ENCODE measurements at places on chromosomes 3 and 15.

DNA sequence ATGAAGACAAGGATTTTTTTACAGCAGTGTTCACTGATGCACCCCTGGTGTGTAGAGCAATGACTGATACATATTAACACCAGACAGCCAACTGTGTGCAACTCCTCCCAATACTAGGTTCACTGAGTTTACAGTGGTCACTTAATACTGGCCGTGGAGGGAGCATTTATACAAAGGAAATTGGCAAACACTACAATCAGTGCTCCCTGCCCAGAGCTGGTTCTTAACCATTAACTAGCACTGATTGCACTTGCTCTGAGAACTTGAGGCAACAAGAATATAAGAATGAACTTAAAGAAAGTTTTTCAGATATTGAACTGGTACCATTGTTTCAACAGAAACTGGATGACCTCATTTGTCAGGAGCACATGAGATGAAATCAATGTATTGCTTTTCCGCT is 110.6 kb downstream of the MAGI1 start:
- DNase-seq, result no peak

GRCh38 chr3:102129760-102130608 is 280.7 kb downstream of the NFKBIZ start:
- no peak for DNase-seq

- DNase-seq, result no peak
Observed at GRCh38 chr3:29914861-29915524, 634.1 kb downstream of the RBMS3 start.

DNA sequence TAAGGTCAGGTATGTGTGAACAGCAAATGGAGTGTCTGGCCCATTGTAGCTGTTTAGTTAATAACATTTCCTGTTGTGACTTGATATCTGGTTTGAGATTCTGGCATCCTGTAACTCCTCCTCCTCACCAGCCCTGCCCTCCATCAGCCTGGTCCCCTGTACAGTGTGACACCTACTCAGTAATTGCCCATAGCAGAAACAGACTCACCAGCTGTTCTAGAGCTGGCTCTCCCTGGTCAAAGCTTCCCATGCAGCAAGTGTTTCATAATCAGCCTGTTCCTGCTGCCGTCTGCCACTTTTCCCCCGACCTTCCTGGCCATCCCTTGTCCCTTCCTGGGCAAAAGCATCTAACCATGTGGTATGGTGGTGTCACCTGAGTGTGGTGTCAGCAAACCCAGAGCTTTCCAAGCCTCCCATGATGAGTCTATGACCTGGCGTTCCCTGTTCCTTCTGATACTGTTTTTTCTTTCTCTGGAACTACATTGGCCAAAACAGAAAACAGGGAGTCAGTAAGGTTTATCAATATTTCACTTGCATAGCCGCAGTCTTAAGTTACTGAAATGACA is 55.4 kb downstream of the B3GALNT1 start:
- DNase-seq, result no peak

GRCh38 chr3:107633327-107634098 is 110.8 kb downstream of the BBX start:
- DNase-seq, result no peak
